Fibroblast of upper back skin (primary cell): ENCODE measurements at places on chromosomes 3 and 15.

DNA sequence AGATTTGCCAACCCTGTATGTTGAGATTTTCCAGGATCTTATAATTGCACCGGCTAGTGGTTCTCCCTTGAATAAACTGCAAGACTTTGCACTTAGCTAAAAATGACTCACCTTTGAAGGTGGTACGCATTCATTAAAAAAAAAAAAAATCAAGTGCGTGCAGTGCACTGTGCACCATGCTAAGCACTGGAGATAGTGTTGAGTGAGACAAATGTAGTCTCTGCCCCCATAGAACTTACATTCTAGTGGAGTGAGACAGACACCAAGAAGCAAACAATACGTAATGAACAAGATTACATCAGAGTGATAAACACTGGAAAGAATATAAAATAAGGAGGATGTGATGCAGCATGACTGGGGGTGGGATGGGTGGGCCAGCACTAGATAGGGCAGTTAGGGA is 69.4 kb downstream of the ITPR1 start:
- no peak for DNase-seq

DNA sequence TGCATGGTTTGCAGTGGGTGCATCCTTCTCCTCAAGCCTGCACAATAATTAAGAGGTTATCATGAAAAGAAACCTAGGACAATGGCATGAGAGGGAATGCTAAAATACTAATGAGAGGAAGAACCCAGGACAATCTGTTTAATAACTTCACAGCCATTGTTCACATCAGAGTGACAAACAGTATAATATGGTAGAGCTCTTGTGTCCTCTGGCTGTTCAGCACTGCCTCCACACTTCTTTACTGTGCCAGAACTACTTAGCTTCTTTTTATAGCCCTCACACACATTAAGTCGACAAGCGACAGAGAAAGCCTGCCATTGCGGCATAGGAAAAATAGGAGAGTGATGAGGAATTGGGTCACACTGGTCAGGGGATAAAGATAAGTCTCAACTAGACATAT is 65.0 kb upstream of the MEIS2 start:
- no peak for DNase-seq

DNA sequence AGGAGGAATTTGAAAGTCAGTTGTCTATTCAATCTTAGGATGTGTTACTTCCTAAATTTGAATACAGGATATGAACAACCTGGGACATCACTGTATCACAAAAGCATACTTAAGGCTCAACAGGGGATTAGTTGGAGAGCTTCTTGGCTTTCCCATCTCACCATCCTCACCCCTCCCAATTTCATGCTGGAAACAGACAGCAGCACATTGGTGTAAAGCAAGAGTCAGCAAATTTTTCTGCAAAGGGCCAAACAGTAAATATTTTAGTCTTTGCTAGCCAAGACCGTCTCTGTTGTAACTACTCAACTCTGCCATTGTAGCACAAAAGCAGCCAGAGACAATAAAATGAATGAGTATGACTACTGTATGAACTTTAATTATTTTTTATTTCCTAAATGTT is 94.9 kb downstream of the ERC2 start:
- DNase-seq, result no peak

DNA sequence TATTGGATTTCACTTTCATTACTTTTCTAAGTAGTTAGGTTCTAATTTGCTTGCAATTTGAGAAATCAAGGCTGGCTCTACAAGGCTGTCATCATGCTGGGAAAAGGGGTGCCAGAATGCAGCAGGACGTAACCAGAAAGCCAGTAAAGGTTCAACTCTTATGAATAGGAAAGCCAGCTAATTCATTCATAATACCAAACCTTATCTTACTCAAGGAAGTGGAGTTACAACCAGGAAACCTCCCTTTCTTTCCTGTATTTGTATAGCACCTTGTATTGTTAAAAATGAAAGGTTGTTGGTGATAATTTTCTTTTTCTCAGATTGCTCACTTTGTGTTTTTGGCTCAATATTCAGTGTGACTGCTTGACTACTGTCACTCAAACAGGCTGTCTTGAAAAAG is 109.4 kb downstream of the FILIP1L start:
- DNase-seq, result no peak

GRCh38 chr3:52055537-52056351 is 627 bp downstream of the DUSP7 start:
- DNase-seq, result peak; percentile 28

GRCh38 chr15:44034933-44035624 is 160.0 kb downstream of the FRMD5 start:
- peak; percentile 88 for DNase-seq

GRCh38 chr3:27649277-27649676 is 72.8 kb downstream of the EOMES start:
- DNase-seq, result no peak

- no peak for DNase-seq
Observed at GRCh38 chr3:36959821-36960220, 15.0 kb upstream of the TRANK1 start.

DNA sequence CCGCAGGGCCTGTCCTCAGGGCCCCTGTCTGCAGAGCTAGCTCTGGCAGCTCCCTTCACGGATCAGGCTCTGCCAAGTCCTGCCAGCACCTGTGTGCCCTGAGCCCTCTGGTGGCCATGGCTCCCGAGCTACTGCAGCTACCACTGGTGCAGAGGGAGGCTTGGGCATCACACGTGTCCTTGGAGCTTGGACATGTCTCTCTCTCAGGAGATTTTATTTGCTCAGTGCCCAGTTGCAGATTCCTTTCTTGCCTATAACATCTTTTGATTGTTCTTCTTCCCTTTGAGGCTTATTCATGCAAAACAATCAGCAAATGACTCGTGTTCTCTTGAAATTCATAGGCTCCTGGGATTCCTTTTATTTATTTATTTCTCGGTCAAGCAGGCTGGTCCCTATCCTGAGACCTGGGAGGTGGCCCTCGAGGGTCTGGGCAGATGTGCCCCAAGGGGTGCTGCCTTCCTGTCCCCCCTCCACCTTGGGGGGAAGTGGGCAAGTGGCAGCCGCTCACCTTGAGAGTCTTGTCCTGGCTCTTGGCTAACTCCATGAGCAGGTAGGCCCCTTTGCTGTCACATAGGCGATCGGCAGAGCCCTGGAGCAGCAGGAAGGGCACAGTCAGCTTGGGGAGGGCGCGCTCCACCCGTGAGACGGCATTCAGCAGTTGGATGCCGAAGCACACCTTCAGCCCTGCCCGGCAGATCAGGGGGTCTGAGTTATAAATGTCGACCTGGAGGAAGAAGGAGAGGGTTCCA is 21.9 kb downstream of the ABTB1 start:
- DNase-seq, result no peak

GRCh38 chr3:68999605-69000004 is 13.9 kb downstream of the EOGT start:
- no peak for DNase-seq
